Sciatic nerve (tissue), 2 donors: ENCODE measurements at places on chromosomes 16 and 17. TPM values are rescaled to one million over a fixed set of nuclear protein-coding genes. Genes with fewer than 3 reads are reported as not detected.

DNA sequence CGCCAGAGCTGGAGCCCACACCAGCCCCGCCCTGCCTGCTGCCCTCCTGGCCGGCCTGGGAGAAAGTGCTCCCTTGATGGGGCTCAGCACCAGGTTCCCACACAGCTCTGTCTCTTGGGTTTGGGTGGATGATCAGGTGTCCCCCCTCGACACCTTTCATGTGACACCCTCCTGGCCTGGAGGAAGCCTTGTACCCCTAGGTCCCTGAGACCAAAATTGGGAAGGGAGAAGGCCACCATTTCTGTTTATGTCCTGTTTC lies 19.4 kb upstream of the PLLP start:
- peak; percentile 38 for DNase-seq

IL17C gene
- total RNA-seq, result not detected

TMC8 gene
- total RNA-seq, result 12.5 TPM

- DNase-seq, result no peak
Observed at GRCh38 chr17:13851889-13852288, 217.4 kb upstream of the COX10 start.

FBF1 gene
- 18.5 TPM for total RNA-seq

ABCA6 gene
- 225 TPM for total RNA-seq

USP43 gene
- 0.18 TPM for total RNA-seq

DNA sequence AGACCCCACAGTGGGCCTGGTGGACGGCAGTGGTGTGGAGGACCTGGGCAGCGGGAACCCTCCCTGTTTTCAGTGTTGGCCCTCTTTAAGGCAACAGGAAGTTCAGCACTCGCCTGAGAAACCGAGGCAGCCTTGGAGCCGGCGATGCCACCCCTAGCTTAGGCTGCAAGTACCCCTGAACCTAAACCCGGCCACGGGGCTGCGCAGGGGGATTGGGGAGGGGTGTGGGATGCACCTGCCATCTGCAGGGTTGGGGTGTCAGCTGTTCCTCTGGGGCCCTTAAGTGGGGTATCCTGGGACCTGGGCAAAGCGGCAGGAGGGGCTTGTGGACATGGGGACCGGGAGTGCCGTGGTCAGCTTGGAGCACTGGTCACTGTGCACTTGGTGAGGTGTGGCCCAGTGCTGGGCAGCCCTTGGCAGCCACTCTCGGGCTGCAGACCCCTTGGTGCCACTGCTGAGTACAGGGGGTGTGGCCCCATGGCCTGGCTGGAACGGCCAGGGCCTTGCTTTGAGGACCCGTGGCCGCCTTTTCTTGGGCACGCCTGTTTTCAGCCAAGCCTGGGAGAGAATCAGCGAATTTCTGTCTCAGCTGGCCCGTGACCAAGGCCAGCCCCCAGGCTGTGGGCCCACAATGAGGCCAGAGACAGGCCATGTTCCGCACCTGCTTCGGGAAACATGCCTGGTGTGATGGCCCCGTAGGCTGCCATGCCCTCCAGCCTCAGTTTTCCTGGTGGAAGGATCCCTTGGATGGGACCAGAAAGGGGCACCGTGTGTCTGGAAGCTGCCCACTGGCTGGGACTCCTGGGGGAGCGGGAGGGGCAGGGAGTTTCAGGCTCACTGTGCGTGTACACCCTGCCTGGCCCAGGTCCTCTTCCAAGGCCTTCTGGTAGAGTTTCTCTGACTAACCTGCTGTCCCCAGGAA lies 4.1 kb upstream of the SLC25A10 start:
- DNase-seq, result no peak

GRCh38 chr17:49543860-49544259 lies 31.8 kb upstream of the NXPH3 start:
- DNase-seq, result no peak

CDH1 gene
- total RNA-seq, result 55.7 TPM

GRCh38 chr16:86227041-86227440 lies 283.3 kb upstream of the FOXF1 start:
- peak; percentile 35 for DNase-seq

- no peak for DNase-seq
Observed at GRCh38 chr17:2482218-2482617, 29.5 kb downstream of the METTL16 start.

EPOP gene
- total RNA-seq, result 1.5 TPM

LPO gene
- total RNA-seq, result not detected

DPEP3 gene
- not detected for total RNA-seq

MLX gene
- total RNA-seq, result 26.6 TPM

SP2 gene
- total RNA-seq, result 24.2 TPM

- DNase-seq, result no peak
Observed at GRCh38 chr17:16463358-16464302, 28.4 kb downstream of the LRRC75A start.

GRCh38 chr17:72665852-72666851 lies 426.3 kb downstream of the SLC39A11 start:
- no peak for DNase-seq

DNA sequence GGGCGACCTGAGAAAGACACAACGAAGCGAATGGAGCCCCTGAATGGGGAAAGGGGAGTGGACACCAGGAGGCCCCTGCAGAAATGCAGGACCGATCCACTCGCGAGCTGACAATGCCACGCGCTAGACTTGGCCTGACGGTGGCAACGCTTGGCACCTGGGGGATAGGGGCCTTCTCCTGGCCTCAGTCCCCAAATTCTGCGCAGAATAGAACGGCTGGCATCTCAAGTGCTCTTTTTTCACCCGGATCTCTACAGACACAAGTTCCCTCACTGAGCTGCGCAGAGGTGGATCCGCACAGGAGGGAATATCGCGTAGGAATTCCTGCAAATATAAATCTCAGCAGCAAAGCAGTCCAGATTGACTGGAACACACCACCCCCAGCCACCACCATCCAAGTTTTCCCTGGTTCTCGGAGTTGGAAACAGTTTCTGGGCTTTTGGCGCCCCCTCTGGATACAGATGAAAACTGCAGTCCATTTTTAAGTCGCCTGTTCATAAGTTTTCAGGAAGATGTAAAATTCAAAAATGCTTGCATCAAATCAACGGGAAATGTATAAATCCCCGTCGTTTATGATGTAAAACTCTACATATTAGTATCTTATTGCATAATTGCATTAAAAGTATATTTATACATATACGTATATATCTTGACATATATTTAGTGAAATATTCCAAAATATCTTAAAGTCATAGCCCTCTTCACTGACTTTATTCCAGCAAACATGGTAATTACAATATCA lies 2.3 kb upstream of the SOX9 start:
- no peak for DNase-seq

- DNase-seq, result no peak
Observed at GRCh38 chr17:50276588-50277356, 2.5 kb downstream of the TMEM92 start.

RABEP2 gene
- total RNA-seq, result 16.4 TPM
